Hematopoietic multipotent progenitor cell treated with erythropoietin and hydrocortisone succinate and interleukin-3 and kit ligand, for 17 days (in vitro differentiated cells): ENCODE measurements at places on chromosomes 12 and 14.
A peak's percentile ranks its signal among the peaks of the same experiment; 100 is the strongest.

DNA sequence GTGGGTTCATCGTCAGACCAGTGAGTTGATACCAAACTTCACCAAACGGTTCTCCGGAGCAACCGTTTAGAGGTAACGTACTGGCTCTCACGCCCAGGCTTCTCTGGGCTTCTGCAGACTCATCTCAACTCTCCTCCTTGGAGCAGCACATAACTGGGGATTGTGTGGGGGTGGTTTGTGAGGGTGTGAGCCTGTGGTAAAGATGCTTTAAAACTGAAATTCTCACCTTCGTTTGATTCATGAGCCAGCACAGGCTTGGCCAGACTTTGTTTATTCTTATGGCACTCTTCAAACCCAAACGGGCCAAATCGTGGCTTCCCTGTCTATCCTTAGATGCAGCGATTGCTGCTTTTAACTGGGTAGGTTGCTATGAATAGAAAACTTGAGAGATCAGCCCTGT, 121.3 kb downstream of the SAMD4A start:
- no peak for DNase-seq

- no peak for DNase-seq
These were observed 197.0 kb downstream of the DAD1 start for GRCh38 chr14:22391908-22392565.

DNA sequence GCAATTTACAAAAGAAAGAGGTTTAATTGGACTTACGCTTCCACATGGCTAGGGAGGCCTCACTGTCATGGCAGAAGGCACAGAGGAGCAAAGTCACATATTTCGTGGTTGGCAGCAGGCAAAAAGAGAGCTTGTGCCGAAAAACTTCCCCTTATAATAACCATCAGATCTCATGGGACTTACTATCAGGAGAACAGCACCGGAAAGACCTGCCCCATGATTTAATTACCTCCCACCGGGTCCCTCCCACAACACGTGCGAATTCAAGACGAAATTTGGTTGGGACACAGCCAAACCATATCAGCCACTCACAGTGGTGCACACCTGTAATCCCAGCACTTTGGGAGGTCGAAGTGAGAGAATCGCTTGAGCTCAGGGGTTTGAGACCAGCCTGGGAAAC, 68.5 kb downstream of the FBXL14 start:
- no peak for DNase-seq

DNA sequence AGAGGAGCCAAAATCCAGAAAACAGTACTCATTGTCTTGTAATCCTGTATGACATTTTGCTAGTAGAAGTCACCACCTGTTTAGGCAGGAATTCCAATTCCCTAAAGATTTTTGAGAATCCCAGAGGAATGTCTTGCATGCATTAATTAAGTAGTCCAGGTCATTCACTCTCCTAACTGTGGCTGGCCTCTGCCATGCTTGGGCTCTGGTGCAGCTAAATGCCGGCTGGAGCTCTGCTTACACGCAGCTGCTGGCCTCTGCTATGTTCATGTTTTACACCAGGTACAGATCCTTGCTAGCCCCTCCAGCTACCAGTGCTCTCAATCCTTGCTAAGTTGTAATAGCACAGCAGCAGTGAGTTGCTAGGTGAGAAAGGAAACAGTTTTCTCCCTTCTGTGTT, 16.3 kb upstream of the HIF1A start:
- no peak for DNase-seq

GRCh38 chr12:51210690-51211395, 7.0 kb downstream of the POU6F1 start:
- no peak for DNase-seq

DNA sequence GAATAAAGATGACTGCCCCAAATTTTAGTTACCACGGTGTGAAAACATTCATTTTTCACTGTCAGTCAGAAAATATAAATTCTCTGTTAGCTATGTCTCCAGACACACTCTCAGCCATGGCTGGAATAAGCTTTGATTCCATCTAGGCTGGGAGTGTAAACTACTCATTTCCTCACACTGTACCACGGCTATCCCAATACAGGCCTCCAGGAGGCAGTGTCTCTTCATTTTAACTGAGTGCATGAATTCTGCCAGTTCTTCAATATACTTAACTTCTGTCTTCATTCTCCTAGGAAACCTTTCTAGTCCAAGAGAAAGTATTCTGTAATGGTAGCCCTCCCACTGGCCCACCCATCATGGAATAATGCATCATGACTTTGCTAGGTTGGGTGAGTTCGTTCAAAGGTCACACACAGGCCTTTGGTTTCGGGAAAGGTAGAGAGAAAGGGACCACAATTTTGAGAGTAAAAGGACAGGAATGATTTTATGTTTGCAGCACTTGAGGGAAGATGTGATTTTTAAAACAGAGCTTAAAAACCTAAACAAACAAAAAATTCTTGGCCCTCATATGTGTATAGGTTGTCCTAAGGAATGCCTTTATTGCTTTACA, 381.1 kb downstream of the SEC23A start:
- peak; percentile 11 for DNase-seq

GRCh38 chr14:94387051-94388026, 1.1 kb downstream of the SERPINA1 start:
- no peak for DNase-seq

DNA sequence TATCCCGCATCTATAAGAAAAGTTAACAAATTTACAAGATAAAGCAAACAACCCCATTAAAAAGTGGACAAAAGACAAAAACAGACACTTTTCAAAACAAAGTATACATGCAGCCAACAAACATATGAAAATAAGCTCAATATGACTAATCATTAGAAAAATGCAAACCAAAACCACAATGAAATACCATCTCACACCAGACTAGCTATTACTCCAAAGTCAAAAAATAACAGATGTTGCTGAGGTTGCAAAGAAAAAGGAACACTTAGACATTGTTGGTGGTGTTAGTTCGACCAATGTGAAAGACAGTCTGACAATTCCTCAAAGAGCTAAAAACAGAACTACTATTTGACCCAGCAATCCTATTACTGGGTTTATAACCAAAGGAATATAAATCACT, 968.6 kb upstream of the USP15 start:
- no peak for DNase-seq

GRCh38 chr12:90621927-90622326, 333.0 kb downstream of the CCER1 start:
- DNase-seq, result no peak

GRCh38 chr14:67358924-67359774, 455 bp downstream of the ATP6V1D start:
- peak; percentile 24 for DNase-seq

DNA sequence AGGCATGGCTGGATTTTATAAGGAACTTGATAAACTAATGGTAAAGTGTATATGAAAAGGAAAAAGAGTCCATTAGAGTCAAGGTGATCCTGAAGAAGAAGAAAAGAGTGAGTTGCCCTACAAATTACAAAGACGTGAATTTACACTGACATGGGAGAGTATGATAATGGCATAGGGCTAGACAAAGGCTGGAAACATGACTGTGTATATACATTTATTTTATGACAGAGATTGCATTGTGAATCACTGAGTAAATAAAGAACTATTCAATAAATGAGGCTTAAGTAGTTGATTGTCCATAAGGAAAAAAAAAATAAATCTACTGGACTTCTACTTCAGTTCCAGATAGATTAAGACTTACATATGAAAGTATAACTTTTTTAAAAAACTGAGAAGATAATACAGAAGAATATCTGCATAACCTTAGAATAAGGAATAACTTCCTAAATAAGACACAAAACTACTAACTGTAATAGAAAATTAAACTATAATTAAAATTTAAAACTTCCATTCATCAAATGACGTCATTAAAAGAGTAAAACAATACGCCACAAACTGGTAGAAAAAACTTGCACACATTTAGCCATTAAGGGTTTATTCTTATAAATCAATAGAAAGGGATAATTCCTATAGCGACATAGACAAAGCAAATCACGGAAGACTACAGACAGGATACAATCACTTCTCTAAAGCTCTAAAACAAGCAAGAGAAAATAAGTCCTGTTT, 278.5 kb downstream of the NOVA1 start:
- DNase-seq, result no peak

- DNase-seq, result no peak
These were observed 45.6 kb downstream of the TBK1 start for GRCh38 chr12:64497484-64497883.

DNA sequence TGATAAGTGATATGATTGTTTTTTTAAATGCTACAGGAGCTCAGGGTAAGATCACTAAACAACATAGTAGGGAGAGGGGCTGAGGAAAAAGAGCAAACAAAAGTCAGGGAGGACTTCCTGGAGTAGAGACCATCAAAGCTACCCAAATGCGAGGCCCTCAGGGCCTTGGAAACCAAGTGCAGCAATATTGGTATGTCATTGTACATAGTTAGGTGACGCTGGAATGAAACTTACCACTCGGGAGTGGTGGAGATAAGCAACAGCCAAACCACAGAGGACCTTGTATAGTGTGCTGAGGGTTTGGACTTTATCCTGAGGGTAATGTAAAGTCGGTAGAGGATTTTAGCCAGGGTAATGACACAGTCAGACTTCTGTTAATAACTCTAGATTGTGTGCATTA, 13.8 kb downstream of the KITLG start:
- DNase-seq, result no peak

GRCh38 chr12:128906485-128907137, 53.3 kb downstream of the GLT1D1 start:
- no peak for DNase-seq

GRCh38 chr12:41101806-41102205, 86.3 kb upstream of the PDZRN4 start:
- no peak for DNase-seq

DNA sequence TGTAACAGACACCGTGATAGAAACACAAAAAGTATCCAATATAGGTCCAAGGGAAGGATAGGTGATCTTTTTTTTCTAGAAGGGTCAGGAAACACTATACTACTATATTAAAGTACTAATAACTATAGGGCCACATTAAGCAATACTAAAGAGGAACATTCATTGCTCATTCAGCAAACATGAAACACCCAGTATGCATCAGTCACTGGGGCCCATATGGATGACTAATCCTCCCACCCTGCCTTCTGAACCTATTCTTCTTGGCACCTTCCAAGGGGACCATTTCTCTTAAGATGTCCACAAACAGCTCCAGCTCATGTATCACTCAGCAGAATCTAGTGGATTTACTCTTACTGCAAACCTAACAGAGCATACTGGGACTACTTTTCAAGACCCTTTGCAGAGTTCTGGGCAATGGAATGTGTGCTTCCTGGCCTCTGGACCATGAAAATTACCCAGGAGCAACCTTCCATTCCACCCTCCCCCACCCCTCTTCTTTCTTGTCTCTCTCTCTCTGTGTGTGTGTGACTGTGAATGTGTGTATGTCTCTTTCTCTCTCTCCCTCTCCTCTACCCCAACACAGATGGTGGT, 187.9 kb downstream of the EPS8 start:
- no peak for DNase-seq

GRCh38 chr12:113385282-113385882, 18.3 kb downstream of the SDS start:
- DNase-seq, result no peak

DNA sequence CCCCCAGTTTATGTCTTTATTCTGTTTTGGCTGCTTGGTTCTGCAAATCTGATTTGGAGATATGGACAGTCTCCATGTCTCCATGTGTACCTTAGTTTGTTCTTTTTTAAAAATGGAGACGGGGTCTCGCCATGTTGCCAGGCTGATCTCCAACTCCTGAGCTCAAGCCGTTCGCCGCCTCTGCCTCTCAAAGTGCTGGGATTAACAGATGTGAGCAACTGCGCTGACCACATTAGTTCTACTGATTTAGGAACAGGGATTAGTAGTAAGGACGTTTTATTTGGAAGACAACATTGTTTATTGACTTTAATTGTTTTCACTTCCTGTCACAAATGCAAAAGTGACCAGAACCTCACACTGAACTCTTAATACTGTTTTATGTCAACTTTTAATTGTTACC, 14.7 kb downstream of the AEBP2 start:
- DNase-seq, result no peak

DNA sequence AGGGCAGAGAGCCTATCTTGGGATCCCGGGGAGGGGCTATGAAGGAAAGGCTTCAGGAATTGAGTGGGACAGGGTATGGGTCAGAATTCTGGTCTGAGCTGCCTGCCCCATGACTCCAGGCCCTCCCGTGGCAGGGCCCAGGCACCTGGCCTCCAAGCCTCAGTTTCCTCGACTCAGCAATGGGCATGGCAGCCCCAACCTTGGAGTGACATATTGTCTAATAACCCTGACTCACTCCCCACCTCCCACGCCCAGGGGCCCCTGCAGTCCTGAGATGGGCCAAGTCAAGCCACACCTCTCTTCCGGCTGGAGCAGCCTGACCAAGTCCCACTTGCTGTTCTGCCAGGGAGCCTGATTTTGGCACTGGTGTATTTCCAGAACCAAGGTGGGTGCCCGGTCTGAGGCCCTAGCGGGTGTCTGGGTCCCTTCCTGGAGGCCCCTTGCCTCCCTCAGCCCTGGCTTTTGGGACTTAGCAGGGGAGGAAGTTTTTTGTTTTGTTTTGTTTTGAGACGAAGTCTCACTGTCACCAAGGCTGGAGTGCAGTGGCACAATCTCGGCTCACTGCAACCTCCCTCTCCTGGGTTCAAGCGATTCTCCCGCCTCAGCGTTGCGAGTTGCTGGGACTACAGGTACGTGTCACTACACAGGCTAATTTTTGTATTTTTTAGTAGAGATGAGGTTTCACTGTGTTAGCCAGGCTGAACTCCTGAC, 40.3 kb upstream of the RCOR1 start:
- peak; percentile 72 for DNase-seq

GRCh38 chr14:69055999-69056788, 77.1 kb upstream of the ACTN1 start:
- no peak for DNase-seq

- no peak for DNase-seq
These were observed 8.5 kb downstream of the SEC23A start for GRCh38 chr14:39094515-39094914.

DNA sequence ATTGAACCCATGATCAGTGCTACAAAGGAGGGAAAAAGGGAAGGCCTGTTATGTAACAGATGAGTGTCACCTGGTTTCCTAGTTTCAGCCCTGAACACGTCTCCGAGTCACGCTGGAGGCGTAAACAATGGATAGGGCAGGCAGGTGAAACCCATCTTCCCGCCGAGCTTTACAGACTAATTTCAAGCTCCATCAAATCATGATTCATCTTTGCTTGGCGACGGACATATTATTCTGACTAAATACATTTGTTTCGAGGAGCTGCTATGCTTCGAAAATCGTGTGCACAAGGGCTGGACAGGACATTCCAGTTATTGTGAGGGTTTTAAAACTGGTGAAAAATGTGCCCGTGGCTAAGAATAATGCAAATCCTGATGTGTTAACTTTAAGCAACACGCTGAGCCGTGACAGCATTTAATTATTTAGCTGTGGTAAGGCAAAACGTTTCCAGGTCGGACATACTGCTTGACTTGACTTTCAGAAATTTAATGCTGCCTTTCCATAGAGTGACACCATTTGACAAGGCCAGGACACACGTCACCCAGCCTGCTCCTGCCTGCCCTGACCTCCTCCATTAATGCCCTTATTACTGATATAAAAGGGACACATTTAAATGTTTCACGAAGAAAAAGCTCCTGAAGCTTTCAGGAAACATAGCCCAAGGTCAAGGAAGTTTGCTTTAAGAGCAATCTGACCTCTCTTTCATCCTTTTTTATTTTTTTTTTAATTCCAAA, 1203.5 kb upstream of the TMEM132C start:
- no peak for DNase-seq
